T-helper 2 cell (primary cell): ENCODE measurements at places on chromosomes 3 and 15.

DNA sequence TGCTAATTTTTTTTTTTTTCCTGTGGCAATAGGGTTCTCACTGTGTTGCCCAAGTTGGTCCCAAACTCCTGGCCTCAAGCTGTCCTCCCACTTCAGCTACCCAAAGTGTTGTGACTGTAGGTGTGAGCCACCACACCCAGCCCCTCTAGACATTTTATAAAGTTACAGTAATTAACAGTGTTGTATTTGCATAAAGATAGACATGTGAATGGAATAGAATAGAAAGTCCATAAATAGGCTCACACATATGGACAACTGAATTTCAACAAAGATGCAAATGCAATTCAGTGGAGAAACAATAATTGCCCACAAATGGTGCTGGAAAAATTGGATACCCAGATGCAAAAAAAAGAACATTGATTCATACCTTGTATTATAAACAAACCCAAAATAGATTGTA lies 39.9 kb downstream of the PLS1 start:
- DNase-seq = no peak

GRCh38 chr3:76403556-76403955 lies 618.2 kb upstream of the ZNF717 start:
- DNase-seq = no peak

GRCh38 chr3:24608701-24609390 lies 114.2 kb upstream of the THRB start:
- DNase-seq = no peak

GRCh38 chr15:61835029-61835428 lies 225.2 kb downstream of the VPS13C start:
- DNase-seq = no peak

- no peak for DNase-seq
Observed at GRCh38 chr15:82040862-82041261, 5.0 kb downstream of the MEX3B start.

GRCh38 chr3:117105686-117106085 lies 396.1 kb downstream of the TUSC7 start:
- DNase-seq = no peak

GRCh38 chr3:18112674-18113375 lies 312.3 kb downstream of the SATB1 start:
- no peak for DNase-seq

DNA sequence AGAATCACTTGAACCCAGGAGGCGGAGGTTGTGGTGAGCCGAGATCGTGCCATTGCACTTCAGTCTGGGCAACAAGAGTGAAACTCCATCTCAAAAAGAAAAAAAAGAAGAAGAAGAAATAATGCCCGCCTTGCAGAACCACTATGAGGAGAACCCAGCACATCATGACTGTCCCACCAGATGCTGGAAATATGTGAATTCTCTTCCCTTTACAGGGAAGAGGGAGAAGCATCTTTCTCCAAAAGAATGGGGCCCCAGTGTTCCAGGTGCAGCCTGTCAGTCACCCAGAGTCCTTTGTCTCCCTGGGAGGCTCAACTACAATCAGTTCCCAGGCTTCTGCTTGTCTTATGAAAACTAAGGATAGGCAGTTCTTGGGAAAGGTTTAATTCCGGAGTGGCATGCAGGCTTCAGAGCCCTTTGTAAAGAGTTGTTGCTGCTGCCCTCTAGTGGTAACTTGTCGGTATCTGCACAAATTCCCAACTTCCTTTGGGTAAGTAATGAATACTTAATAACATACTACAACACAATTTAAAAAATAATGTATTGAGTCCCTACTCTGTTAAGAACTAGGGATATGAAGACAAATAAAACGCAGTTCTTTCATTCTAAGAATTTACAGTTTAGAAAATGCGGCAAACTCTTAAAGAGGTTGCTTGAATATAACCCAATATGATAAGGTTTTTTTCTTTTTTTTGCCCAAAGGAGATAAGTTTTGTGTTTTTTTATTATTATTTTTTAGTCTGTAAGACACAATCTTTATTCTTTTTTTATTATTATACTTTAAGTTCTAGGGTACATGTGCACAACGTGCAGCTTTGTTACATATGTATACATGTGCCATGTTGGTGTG lies 18.6 kb upstream of the TICRR start:
- DNase-seq = no peak

- DNase-seq = no peak
Observed at GRCh38 chr3:30044515-30044914, 561.9 kb upstream of the TGFBR2 start.

DNA sequence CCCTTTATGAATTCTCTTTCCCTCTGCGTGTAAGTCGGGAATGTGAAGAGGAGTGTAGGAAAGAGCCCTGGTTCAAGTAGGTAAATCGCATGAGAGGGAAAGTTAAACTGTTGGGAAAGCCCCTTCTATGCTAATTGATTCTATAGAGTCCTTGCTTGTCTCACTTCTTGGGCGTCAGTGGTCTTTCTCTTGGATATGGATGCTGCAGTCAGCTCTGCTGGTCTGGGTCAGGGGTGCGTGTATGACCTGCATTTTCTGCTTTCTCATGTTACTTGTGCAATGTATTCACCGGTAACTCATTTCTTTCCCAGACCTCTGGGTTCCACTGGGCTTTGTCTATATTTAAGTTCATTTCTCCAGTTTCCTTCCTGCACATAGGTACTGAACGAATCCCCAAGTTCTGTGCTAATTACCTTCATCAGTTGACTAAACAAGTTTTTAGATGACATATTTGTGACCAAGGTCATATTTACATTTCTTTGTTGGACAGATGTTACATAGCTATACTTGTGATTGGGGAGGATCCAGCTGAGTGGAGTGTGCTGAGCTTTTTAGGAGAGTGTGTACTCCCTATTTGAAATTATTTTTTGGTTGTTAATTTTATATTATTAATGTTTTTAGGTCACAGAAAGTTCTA lies 1.4 kb downstream of the SETD5 start:
- peak; percentile 38 for DNase-seq

DNA sequence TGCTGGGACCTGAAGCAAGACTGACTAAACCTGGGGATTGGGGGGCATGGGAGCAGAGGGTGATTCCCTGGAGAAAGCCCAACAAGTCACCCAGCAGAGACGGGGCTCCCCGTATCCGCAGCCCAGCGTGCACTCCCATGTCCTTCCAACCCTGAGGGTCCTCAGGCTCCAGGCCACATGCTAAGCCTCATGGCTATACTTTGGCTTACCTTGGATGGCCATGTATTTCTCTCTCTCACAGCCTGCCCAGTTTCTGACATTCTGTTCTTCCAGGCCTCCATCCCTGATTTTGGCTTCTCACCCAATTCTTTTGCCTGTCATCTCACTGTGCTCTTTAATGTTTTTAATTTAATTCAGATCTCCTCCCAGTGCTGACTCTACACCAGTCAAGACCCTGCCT lies 126.8 kb upstream of the CTDSPL start:
- no peak for DNase-seq

DNA sequence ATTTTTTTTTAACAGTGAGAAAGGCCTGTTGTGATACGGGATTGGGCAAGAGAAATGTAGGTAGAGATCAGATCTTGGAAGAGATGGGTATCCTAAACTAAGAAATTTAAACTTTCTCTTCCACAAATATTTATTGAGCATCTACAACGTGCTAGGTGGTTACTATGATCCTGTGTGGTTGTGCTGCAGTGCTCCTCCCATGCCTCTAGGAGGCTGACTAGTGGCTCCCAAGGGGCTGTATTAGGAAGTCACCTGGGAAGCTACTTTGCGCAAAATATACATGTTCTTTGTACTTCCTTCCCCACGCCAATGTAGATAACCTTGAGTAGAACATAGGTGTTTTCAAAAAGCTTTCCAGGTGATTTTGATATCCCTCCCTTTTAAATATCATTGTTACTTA lies 27.2 kb downstream of the USP3 start:
- DNase-seq = no peak

- DNase-seq = no peak
Observed at GRCh38 chr3:59777667-59778077, 727.8 kb upstream of the CFAP20DC start.

DNA sequence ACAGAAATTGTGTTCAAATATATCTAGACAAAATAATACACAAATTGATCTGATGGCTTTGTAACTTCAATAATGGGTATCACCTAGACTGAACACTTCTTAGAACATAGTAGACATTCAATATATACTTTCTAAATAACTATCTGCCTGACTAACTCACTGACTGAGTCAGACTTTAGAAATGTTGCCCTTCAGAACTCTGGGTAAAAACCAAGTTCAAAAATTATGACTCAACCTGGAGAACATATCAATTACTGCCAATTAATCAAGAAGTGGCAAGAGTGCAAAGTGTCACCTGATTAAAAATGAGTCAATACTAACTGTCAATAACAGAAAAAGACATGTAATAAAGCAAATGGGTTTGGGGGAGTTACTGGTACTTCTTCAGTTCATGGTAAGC lies 144.6 kb upstream of the TMCO5A start:
- no peak for DNase-seq

DNA sequence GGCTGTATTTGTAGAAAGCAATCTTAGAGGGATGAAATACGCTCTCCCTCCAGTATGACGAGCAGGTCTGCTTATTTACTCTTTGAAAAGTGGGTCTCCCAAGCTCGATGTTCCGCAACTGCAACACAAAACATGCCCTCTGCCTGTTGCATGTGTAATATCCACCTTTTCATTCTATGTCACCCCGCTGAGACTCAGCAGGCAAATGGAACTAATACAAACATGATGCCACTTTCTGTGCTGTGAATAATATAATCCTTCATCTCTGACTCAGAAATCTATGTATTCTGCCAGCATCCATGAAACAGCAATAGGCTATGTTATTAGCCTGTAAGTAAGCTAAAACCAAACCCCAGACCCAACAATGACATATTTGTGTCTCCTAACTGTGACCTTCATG lies 200.8 kb upstream of the TMCO5A start:
- no peak for DNase-seq
